SW480 (cell line): ENCODE measurements at places on chromosomes 3 and 15.

DNA sequence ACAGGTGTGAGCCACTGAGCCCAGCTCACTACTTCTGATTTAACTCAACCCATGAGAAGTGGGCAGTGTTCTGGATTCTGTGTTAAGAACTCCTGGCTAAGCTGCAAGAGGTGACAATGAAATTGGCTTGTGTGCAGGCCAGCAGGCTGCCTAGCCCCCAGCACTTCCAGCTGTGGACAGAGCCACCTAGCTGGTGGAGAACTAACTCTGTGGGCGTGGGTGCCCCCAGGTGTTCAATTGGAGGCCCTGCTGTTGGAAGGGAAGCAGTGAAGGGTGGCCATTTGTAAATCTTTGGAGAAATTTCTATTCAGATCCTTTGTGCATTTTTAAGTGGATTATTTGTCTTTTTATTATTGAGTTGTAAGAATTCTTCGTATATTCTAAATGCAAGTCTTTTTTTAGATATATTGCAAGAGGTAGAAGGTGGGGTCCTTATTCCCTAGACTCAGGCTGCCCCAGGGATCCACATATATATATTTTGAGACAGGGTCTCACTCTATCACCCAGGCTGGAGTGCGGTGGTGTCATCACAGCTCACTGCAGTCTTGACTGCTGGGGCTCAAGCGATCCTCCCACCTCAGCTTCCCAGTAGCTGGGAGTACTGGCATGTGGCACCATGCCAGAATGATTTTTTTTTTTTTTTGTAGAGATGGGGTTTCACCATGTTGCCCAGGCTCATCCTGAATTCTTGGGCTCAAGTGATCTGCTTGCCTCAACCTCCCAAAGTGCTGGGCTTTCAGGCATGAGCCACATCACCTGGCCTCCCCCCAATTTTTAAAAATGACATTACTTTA lies 7.2 kb upstream of the SCAMP5 start:
- DNase-seq = peak; percentile 74

DNA sequence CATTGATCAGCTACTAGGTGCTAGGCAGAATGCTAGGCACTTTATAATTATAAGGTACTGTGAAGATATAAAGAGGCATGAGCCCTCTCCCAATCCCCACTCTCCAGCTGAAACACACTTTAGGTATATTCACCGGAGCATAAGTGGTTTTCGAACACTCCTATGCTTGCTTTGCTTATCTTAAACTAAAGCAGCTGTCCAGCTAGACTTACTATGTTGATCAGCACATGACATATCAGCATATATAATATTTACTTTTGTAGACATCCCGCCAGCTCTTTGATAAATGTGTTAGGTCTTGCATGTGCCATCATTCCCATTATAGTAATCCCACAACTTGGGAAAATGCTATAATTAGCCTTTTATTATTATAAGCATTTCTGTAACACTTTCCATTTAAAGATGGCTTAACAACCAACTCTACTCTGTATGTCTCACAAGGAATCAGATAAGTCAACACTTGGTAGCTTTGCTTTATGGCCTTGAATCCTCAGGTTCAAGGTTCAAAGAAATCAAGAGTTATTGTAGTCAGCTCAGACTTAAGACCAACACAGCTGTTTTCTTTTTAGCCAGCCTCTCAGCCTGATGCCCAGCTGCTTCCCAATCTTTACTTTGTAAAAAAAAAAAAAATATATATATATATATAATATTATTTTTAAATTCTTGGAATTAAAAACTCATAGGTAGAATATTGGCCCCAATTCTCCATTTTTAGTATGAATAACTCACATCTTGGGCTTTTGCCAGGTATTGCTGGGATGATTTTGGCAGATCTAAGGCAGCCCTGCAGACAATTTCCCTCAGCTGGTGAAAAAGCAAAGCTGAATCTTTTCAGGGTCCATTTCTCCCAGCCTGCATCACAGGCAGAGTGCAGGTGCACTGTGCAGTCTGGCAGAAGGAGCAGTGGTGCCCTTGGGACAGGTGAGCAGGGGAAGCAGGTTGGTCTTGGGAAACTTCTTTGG lies 104.2 kb downstream of the THRB start:
- DNase-seq = no peak

DNA sequence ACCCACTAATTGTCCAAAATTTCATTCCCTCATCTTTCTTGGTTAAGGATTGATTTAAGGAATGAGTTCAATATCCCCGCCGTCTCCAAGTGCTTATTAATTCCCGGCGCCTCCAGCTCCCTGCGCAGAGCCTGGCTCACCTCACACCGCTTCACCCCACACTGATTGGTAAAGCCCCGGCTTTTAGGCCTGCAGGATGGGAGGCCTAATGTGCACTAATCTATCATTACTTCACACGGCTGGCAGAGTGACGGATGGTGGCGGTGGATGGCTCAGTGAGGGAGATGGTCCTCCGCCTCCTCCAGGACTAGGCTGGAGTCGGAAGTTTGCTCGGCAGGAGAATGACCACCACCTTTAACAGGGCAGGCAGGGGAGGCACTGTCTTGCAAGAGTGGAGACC lies 81.7 kb downstream of the MEGF11 start:
- no peak for DNase-seq

- DNase-seq = no peak
Observed at GRCh38 chr3:40858364-40859115, 333.8 kb downstream of the ZNF621 start.

GRCh38 chr3:99409961-99410360 lies 228.4 kb upstream of the COL8A1 start:
- DNase-seq = no peak

DNA sequence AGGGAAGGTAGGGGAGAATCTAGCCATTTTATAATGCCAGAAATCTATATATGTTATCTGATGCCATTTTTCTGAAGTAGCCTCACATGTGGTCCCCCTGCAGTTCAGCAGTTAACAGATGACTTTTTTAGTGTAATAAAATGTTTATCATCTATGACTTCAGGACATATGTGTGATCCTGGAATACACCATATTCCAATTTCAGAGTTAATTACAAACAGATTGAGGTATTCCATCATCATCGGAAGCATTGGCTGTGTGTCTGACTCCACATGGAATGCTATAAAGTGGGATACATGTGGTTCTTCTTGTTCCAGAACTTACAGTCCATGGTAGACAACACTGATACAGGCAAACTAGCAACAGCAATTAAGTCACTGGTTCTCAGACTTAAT lies 45.9 kb upstream of the LIMD1 start:
- no peak for DNase-seq

DNA sequence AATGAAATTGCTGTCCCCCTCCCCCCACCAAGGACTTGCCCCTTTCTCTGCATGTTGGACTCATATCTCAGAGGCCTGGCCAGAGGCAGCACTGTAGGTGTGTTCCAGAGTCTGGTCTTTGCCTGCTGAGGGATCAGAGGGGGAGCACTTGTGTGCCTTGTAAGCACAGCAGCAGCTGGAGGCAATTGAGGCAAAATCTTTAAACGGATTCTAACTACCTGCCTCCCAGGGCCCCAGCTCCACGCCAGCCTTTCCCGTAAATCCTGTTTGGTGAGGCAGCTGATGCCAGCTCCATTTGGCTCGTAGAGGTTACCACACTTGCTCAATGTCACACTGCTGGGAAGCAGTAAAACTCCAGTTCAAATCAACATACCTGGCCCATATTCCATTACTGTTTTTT lies 2.3 kb upstream of the IDH2 start:
- no peak for DNase-seq

GRCh38 chr3:62529230-62529629 lies 155.9 kb upstream of the FEZF2 start:
- peak; percentile 17 for DNase-seq

GRCh38 chr3:195015021-195015420 lies 255.9 kb downstream of the XXYLT1 start:
- peak; percentile 77 for DNase-seq

DNA sequence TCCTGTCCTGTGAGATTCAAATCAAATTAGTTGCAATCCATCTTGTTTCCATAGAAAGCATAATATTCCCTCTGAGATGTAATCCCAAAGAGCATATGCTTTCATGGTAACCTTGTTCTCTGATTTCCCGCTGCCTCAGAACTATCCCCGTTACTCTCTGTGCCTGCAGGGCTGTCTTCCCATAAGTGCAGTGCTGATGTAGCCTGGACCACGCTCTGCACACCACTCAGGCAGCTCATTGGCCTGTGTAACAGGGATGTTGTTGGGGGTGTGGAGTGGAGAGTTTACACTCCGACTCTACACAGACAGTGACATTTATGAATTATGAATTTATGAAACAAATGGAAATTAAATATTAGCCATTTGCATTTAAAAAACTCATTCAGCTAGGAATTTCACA lies 33.6 kb upstream of the CNTN3 start:
- no peak for DNase-seq

DNA sequence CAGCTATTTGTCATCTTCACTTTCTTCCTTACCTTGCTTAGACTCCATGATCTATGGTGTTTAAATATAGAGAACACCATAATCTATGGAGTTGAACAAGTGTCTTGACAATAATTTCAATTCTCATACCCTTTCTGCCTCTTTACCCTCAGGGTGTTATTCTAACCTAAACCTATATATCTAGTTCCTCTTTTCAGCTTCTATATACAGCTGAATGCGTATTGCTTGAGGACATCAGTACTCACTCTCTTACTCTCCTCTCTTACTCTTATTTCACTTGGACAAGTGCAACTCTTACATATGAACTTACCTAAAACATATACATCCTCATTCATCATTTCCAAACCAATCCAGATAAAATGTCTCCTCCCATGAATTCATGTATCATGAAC lies 187.1 kb downstream of the RAP2B start:
- DNase-seq = no peak

DNA sequence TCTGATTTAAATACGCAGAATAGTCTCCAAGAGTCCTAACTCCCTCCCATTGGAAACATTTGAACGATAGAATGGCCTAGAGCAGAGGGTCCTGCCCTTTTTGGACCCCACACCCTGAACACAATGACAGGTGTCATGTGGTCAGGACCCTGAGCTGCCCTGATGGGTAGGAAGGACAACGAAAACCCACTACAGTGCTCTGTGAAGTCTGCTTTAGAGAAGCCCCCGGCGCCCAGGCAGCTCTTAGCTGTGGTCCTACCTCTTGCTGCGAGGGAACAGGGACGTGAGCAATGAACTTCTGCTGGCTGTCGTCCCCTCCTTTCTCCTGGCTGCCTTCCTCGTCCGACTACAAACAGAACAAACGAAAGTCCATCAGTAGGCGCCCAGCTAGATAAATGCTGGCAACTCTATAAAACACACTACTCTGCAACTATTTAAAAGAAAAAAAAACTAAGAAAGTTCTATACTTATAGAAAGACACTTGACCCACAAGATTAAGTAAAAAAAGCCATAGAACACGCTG lies 8.7 kb upstream of the RAB43 start:
- DNase-seq = no peak

DNA sequence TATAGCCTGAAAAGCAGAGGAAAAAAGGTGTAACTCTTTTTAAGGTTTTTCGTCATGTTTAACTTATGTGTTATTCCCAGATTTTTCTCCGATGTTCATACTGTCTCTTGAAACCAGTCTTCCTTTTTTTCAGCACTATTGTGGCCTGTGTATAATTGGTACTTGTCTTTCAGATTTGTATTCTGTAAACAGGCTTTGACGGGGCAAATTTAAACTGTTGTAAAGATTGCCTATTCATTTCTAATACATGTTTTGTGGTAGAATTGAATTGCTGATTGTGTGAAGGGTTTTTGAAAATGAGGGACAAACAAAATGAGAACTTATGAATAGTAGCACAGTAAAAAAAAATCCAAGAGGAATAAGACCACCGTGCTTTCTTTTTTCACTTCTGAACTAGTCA lies 33.6 kb downstream of the AKAP13 start:
- DNase-seq = peak; percentile 22

- DNase-seq = no peak
Observed at GRCh38 chr15:35937380-35937779, 391.4 kb upstream of the DPH6 start.

- peak; percentile 24 for DNase-seq
Observed at GRCh38 chr3:71129611-71130431, 453.7 kb downstream of the FOXP1 start.

- no peak for DNase-seq
Observed at GRCh38 chr3:9180764-9181117, 68.7 kb downstream of the SRGAP3 start.

- DNase-seq = no peak
Observed at GRCh38 chr15:72195101-72195511, 2.5 kb downstream of the GRAMD2A start.

GRCh38 chr3:43685921-43686320 lies 4.8 kb upstream of the ABHD5 start:
- no peak for DNase-seq
